ENCODE measurements at places on chromosomes 5 and 9. TPM values are rescaled to one million over a fixed set of nuclear protein-coding genes. Genes with fewer than 3 reads are reported as not detected.

PRLR gene
- total RNA-seq, result not detected

NTNG2 gene
- total RNA-seq, result 2.5 TPM

PCDHGB2 gene
- 9.8 TPM for total RNA-seq

NR2F1 gene
- not detected for total RNA-seq

DNA sequence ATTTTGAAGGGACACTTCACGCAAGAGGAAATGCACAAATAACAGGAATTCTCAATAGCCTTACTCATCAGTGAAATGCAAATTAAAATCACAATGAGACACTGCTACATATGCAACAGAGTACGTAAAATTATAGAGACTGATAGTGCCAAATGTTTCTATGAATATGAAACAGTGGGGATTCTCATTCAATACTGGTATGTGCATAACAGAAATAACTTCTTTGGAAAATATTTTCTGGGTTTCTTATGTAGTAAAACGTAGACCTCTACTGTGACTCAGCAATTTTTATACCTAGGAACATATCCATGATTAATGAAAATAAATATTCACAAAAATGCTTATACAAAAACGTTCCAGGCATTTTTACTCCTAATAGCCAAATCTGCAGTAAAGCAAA lies 1625.2 kb downstream of the MAT2B start:
- H3K27me3 ChIP-seq, result no peaks in the 10 kb centered on the region
- H3K4me3 ChIP-seq, result no peak overlapping the region
- DNase-seq, result no peak
- H3K27ac ChIP-seq, result no peak overlapping the region

GRCh38 chr5:163506095-163506457 lies 657 bp downstream of the MAT2B start:
- peak overlapping the region; percentile 83 for H3K4me3 ChIP-seq
- peaks cover 54% of the 10 kb centered on the region for H3K4me1 ChIP-seq
- peak overlapping the region; percentile 63 for H3K27ac ChIP-seq
- H3K27me3 ChIP-seq, result no peaks in the 10 kb centered on the region
- no peak for DNase-seq

- no peak overlapping the region for H3K27ac ChIP-seq
- no peaks in the 10 kb centered on the region for H3K36me3 ChIP-seq
- H3K4me1 ChIP-seq, result peaks cover 13% of the 10 kb centered on the region
- no peak for DNase-seq
- H3K27me3 ChIP-seq, result no peaks in the 10 kb centered on the region
These were observed 10.4 kb downstream of the NR6A1 start for GRCh38 chr9:124760719-124761118.
